Fibroblast of gingiva (primary cell): ENCODE measurements at places on chromosomes 2 and 18.

DNA sequence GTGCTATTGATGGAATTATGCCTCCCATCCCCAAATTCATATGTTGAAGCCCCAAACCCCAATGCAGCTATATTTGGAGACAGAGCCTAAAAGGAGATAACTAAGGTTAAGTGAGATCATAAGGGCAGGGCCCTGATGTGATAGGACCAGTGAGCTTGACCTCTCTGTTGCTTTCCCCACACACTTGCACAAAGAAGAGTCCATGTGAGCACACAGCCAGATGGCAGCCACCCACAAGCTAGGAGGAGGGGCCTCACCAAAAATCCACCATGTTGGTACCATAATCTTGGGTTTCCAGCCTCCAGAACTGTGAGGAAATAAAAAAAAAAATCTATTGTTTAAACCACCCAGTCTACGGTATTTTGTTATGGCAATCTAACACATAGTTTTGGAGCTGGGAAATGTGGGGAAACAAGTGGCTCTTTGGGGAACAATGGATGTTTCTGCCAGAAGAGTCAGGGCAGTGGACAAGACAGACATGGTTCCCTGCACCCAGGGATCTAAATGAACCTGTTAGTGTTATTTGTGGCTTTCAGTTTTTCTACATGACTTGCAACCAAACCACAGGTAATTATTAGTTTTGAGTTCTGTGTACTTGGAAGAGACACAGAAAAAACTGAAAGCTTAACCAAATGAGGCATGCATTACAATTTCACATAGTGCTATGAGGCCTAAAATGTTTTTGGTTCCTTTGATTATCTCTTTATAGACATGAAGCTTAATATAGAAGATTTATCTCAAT is 259.1 kb downstream of the LTBP1 start:
- DNase-seq, result no peak

DNA sequence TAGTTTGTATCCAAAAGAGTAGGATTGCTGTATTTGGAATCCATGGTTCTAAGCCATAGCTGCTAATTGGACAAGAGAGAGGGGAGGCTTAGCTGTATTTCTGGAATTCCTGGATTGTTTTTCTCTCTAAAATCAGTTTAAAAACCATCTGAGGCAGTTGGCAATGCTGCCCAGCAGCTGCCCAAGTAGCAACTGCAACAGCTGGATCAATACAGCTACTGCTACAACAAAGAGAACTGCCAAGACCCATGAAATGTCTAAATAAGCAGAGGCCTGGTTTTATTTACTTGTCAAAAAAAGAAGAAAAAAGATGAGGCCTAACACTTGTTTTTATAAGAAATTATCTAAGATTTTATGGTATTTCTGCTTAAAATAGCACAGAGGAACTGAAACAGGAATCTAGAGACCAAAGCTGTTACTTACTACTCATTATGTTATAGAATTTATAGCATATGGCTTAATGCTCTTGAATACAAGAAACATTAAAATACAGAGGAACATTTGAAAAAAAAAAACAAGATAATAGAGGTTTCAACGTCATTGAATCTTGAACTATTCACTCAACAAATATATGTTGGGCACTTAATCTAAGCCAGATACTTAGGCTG is 39.1 kb downstream of the TMEFF2 start:
- peak; percentile 60 for DNase-seq

- no peak for DNase-seq
These were observed 137.1 kb downstream of the ZEB2 start for GRCh38 chr2:144382849-144383248.

DNA sequence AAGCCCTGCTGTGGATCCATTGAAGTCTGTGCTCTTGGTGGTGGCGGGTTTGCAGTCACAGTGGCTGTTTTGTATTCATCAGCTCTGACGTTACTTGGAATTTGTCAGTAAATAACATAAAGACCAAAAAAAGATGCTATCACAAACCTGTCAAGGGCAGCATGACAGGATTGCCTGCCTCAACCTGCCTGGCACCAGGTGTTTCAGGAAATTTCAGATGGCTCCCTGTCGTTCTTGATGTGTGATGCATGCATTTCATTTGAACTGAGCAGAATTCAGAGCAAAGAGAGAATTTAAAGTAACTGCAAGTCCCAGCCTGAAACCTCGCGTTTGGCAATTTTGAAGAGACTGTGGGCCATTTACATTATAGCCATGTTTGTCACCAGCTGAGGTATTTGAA is 50.3 kb upstream of the EPC2 start:
- DNase-seq, result no peak

DNA sequence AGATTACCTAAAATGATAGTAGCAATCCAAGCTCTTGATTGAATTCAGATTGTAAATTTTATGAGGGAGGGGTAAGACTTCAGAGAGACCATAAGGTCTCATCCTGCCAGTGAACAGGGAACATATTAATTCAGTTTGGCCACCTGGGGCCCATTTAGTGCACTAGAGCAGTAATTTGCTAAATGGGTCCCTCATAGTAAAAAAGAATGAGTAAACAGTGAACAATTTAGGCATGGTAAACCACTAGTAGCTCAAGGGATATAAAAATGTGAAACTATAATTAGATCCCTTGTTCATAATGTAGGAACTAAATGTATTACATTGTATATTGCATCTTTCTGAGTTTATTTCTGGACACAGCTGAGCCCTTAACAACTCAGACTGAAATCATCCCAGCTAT is 4.9 kb upstream of the PHLPP1 start:
- no peak for DNase-seq

DNA sequence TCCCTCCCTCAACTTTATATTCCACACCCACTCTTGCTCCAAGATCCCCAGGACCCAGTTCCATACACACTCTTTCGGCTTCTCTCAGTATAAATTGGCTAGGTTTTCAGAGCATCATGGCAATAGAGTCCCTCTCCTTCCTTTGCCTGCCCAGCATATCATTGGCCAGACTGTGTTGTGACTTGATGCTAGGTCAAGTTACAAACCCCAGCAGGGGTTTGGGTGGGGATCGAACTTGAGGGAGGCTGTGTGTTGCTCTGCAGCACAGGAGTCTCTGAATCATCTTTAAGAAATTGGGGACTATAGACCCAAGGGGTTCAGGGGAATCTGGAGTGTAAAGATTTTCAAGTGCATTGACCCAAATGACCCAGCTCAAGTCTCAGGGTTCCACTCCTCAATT is 477.5 kb upstream of the MEIS1 start:
- no peak for DNase-seq

GRCh38 chr2:152573168-152573567 is 144.1 kb downstream of the PRPF40A start:
- DNase-seq, result peak; percentile 11

GRCh38 chr2:159592441-159592840 is 23.9 kb downstream of the BAZ2B start:
- DNase-seq, result no peak

GRCh38 chr2:158391876-158392275 is 64.7 kb downstream of the CCDC148 start:
- no peak for DNase-seq

DNA sequence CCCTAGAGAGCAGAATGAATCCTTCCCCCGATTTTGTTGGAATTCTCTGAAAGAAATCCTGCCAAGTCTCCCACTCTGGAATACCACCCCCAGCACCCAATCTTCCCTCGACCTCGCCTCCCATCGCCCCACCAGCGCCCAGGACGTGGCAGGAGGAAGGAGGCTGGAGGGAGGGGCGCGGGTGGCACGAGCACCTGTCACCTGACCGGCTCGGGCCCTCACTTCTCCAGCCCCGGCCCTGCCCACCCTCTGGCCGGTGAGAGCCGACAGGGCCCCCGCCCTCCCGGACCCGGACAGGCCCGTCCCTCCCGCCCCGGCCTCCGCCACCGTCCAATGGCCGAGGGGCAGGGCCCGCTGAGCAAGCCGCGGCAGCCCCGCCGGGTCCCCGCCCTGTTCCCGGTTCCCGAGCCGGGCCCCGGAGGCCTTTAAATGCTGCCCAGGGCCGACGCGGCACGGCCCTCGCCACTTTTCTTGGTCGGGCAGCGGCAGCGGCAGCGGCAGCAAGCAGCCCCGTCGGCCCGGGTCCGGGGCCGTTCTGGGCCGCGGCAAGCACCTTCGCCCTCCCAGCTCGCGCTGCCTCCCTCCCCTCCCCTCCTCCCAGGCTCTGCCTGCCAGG is at the start of gene LGALSL:
Gene LGALSL (plus strand): TSS at position 393 of the 616 bp plus-strand sequence. CDS start 384 bp downstream, outside the sequence.
- DNase-seq, result peak; percentile 23

GRCh38 chr2:112829961-112830681 is 6.5 kb downstream of the IL1B start:
- no peak for DNase-seq

GRCh38 chr18:53941601-53942338 is 282.7 kb downstream of the MBD2 start:
- DNase-seq, result no peak

DNA sequence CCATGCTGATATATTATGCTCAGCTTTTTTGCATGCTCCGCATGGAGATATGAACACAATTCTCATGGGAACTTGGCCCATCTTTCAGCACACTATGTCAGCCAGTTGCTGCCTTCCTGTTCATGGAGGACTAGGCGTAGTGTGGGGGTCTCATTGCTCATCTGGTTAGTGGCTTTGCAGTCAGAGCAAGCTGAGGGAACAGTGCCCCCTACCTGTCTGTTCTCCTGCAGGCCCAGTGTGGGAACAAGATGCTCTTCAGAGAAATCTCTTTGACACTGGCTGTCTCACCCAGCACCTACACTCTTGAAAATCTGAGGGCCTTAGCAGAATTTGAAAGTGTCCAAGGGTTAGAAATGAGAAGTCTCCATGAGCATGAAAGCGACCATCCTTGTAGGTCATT is 47.1 kb downstream of the SPTBN1 start:
- DNase-seq, result no peak

DNA sequence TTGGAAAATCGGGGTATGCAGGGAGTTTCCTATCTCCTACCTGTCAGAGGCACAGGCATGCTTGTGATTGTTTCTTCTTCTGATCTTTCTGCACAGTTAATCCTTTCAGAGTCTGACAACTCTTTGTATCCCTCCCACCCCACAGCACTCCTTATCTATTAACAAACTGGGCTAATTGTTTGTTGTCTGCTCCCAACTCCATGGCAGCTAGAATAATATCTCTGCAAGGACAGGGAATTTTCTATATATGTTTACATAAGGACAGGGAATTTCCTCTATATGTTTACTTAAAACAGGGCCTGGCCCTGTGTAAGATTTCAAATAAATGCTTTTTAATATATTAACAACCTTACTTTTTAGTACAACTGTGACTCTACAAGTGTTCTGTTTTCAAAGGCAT is 36.0 kb upstream of the VRK2 start:
- no peak for DNase-seq

GRCh38 chr18:71027531-71027930 is 738.7 kb downstream of the SOCS6 start:
- no peak for DNase-seq

GRCh38 chr2:196591621-196592022 is 47.9 kb upstream of the CCDC150 start:
- no peak for DNase-seq

GRCh38 chr2:31051258-31052140 is 86.7 kb downstream of the GALNT14 start:
- no peak for DNase-seq
